Left kidney (tissue), 8 donors: ENCODE measurements at places on chromosomes 16 and 17. TPM values are rescaled to one million over a fixed set of nuclear protein-coding genes. Genes with fewer than 3 reads are reported as not detected.

DNA sequence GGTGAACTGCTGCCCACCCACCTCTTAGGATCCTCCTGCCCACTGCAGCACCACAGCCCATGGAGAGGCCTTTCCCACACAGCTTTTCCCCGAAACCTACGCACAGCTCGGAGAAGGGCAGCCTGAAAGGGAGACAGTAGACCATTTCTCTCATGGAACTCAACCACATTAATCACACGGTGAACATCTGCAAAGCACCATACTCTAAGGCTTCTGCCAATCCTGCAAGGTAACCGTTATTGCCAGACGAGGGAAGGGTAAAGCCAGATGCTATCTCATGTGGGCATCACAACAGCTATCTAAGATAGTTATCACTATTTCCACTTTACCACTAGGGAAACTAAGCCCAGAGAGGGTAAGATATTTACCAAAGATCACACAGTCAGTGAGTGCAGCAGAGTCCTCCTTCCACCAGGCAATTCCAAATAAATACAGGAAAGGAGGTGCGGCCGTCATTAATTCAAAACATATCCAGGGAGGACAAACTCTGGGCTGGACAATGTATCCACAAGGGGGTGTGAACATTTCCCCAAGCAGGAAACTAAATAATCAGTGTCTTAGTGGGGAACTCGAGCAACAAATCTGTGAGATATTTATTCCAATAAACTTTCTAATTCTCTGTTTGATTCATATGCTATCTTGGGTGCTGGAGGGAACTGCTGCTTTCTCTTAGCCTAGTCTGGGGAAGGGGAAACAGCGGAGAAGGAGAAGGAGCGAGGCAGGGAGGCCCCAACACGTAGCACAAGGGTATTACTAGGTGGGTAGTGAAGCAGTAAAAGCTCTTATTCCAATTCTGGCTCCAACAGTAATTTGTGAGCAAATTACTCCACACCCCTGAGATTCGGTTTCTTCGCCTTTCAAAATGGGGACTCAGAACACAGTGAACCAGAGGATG lies 723 bp downstream of the TMEM186 start:
- no peak for DNase-seq

AGRP gene
- 0.18 TPM for polyA plus RNA-seq

DNA sequence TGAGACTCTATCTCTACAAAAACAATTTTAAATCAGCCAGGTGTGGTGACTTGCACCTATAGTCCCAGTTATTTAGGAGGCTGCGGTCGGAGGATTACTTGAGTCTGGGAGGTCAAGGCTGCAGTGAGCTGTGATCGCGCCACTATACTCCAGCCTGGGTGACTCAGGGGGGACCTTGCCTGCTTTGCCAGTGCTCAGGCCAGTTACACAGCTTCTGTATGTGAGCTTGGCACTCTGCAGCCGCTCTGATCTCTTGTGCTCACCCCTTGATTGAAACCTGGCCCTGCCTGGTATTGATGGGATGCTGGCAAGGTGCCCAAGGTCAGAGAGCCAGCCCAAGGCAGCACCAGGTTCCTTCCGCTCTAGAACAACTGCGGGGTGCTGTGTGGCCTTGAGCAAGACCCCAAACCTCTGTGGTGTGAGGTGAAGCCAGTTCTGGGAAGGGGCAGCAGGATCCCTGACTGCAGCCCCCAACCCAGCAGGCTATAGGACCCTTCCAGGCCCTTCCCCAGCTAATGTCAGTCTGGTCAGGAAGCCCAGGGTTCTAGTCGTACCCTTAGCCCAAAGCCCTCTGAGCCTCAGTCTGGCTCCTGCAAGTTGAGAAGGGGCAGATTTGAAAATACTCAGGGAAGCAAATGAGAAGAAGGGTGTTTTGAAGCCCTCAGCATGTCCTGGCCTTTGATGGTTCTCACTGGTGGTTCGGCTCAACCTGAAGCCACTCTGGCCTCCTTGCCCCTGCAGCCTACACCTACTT lies 18.9 kb downstream of the MMP15 start:
- DNase-seq, result no peak

ICAM2 gene
- polyA plus RNA-seq, result 23.1 TPM

CA10 gene
- 14.7 TPM for polyA plus RNA-seq

- no peak for DNase-seq
Measured at GRCh38 chr16:50695017-50696000, 1.9 kb downstream of the NOD2 start.

GRCh38 chr17:38789185-38789584 lies 10.2 kb downstream of the PIP4K2B start:
- no peak for DNase-seq

- no peak for DNase-seq
Measured at GRCh38 chr17:21370430-21370829, 5.7 kb upstream of the KCNJ12 start.

RARA gene
- 34.3 TPM for polyA plus RNA-seq

- peak; percentile 49 for DNase-seq
Measured at GRCh38 chr16:13471036-13471435, 448.9 kb upstream of the ERCC4 start.

LRRC75A gene
- 3.9 TPM for polyA plus RNA-seq

DNA sequence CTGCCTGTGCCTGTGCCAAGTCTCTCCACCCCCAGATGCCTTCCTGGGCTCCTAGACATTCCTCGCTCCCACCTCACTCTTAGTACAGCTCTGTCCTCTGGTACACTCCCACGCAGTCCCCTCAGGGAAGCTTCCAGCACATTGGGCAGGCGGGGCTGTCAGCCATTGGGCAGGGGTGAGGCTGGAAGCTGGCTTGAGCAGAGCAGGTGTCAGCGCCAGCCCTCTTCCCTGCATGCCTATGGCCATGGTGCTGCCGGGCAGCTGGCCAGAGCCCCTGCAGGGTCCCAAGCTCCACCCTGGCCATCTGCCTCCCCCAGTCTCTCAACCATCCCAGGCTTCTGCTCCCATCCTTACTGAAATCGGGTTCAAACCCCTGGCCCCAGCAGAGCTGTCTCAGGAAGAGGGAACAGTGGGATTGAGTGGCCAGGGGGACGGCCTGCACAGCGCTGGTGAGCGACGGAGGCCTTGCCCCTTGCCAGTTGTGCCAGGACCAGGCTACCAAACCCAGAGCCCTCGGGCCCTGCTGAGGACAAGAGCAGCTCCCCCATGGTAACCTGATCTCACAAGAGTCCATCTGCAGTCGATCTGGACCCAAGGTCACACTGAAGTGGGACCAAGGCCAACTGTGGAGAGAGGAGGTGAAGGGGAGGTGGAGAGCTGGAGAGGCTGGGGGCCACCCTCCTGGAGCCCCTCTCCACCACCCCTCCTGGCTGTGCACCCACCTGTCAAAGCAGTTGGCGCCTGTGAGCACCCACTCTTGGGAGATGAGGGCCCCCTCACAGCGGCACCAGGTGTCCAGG lies 2.4 kb upstream of the B9D1 start:
- DNase-seq, result no peak

DNA sequence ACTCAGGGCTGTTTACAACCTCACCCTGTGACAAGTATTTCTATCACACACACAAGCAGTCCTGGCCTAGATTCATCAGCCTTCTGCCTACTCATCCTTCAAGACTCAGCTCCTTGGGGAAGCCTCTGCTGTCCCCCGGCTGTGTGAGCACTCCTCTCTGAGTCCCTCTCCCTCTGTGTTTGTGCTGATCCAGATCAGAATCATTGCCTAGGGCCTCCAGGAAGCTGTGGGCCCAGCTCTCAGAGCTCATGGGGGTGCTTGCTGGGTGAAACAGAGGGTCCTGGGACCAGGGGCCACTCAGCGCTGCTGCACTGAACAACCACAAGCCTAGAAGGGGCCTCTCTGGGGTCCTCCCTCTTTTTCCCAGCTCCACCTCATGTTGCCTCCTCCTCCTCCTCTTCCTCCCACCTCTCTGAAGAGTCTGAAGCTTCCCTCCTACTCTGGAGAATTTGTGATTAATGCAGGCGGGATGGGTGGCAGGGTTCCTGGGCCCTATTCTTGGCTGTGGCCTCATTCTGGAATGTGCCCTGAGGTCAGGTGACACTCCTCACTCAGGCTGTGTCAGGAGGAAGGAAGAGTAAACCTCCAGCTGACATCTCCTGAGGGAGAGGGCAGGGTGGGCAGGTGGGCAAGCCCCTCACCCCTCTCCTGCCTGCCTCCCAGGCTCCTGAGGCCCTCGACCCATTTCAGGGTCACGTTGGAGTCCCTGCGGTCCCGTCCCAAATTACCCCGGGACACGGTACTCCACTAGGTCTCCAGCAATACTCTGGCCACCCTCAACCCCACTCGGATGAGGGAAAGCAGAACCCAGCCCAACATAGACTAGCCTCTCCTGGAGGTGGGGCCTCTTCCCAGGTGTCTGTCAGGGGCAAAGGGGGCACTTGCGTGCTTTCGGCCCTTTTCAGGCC lies 10.1 kb downstream of the WFIKKN2 start:
- no peak for DNase-seq

GRCh38 chr17:12256380-12256995 lies 235.8 kb downstream of the MAP2K4 start:
- DNase-seq, result peak; percentile 66

GRCh38 chr16:54504372-54504771 lies 217.8 kb upstream of the IRX3 start:
- DNase-seq, result no peak

ARL5C gene
- polyA plus RNA-seq, result 0.22 TPM

- DNase-seq, result no peak
Measured at GRCh38 chr16:13322336-13322735, 420.9 kb downstream of the SHISA9 start.

DNA sequence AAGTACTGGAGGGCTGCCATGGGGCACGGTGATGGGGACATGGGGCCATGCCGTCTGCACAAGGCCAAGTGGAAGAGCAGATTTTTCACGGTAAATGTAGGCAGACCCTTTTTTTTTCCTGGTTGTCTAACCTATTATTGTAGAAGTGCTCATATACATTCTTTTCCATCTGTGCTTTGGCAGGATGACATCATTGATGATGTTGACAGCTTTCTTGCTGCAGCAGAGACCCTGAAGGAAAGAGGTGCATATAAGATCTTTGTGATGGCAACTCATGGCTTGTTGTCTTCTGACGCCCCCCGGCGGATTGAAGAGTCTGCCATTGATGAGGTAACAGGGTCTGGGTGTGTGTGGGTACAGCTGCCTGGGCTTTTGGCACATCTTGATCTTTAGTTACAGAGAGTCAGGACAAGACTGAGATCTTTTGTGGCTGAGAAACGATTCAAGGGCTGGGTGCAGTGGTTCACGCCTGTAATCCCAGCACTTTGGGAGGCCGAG lies 23.3 kb upstream of the SLC5A10 start:
- no peak for DNase-seq

GRCh38 chr16:27745348-27745747 lies 195.4 kb downstream of the KATNIP start:
- no peak for DNase-seq

DNA sequence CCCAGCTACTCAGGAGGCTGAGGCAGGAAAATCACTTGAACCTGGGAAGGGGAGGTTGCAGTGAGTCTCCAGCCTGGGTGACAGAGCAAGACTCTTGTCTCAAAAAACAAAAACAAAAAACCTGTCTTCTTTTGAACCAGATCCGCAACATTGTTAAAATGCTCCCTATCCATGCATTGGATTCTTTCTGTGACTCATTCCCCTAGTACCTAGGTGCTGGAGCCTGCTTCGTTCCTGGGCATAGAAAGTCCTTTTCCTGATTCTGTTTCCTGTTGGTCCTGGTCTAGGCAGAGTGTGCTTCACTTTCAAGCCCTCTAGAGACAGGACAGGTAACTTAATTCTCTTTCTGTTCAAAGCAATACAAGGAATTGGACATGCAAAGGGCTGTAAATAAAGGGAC lies 5.2 kb downstream of the EPN2 start:
- DNase-seq, result no peak

CLEC3A gene
- polyA plus RNA-seq, result not detected

GRCh38 chr16:84312783-84313382 lies 18.2 kb downstream of the WFDC1 start:
- DNase-seq, result no peak

STX8 gene
- polyA plus RNA-seq, result 66.7 TPM

DNA sequence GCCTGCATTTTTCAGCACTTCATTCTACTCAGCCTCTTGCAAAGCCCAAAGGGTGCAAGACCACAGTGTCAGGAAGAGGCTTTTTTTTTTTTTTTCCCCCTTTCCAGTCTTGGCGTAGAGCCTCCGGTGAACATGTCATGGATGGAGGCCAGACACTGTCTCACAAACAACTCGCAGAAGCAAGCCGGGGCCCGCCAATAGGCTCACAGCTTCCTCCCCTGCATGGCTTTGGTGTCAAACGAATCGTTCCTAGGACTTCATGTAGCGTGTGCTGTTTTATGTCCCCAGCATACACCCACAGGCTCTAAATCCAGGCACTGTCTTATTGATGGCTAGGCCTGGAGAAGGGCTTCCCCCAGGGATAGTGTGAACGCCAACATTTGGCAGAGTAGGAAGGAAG lies 457.7 kb upstream of the MAF start:
- no peak for DNase-seq

TPSG1 gene
- 0.85 TPM for polyA plus RNA-seq

DNA sequence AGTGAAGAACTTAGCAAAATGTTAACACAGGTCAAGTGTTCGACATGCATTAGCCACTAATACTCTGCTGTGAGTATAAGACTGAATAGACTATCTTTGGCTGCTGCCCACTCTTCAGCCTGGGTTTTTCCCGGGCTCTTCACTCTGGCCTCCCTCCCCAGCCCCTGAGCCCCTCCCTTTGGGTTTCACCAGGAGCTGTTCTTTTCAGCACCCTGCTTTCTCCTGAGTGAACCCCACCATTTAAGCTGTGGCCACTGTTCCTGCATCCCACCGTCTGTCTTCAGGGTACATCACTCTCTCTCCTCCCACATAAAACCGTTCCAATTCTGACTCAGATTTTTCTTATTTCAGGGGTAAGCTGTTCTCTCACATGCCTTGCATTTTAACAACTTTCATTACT lies 92.0 kb upstream of the ASIC2 start:
- DNase-seq, result no peak

PABPN1L gene
- not detected for polyA plus RNA-seq

MILR1 gene
- polyA plus RNA-seq, result 2.5 TPM

DNA sequence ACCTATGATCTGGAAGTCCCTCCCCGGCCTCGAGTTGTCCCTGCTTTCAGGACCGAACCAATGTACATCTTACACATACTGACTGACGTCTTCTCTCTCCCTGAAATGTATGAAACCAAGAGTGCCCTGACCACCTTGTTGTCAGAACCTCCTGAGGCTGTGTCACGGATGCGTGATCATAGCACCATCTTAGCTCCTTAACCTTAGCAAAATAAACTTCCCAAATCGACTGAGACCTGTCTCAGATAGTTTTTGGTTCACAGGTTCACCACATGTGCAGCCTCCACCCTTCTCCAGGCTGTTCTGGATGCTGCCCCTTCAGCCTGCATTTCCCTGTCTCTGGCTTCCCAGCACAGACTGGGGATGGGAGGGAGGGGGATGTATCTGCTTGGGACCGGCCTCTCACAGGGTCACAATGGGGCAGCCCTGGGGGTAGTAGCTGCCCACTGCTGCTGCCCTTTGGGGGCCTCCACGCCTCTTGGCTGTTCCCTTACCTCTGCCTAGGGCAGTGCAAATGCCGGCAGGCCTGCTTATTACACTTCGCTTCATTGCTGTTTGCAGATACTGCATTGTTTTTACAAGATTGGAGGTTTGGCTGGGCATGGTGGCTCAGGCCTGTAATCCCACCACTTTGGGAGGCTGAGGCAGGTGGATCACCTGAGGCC lies 69.8 kb downstream of the NT5M start:
- no peak for DNase-seq

IGF2BP1 gene
- polyA plus RNA-seq, result 32.9 TPM
